Activated CD4-positive, alpha-beta T cell treated with anti-CD3 and anti-CD28 coated beads for 36 hours (primary cell): ENCODE measurements at places on chromosomes 12 and 14. TPM values are rescaled to one million over a fixed set of nuclear protein-coding genes. Genes with fewer than 3 reads are reported as not detected.

GRCh38 chr14:104286086-104286485 is 147.7 kb downstream of the KIF26A start:
- no peak overlapping the region for H3K27ac ChIP-seq
- no peaks in the 10 kb centered on the region for H3K27me3 ChIP-seq
- DNase-seq, result no peak
- H3K4me1 ChIP-seq, result no peaks in the 10 kb centered on the region
- no peaks in the 10 kb centered on the region for H3K36me3 ChIP-seq

DNA sequence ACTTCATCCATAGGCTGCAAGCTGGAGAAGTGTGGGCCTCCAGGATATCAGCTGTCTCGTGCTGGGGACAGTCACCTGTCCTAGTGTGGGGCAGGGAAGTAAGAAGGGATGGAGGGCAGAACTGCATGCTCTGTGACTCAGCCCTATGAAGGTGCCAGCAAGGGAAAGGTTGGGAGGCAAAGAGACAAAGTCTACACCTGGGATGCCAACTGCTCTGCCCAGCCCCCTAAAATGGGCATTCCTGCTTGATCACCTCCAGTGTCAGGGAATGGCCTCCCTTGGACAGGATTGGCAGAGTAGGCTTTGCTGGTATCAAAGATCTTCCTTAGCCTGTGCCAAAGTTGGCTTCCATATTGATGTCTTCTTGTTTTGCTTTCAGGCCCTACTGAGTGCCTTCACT is 335.0 kb downstream of the BCL11B start:
- H3K27me3 ChIP-seq, result no peaks in the 10 kb centered on the region
- H3K4me3 ChIP-seq, result no peak overlapping the region

DNA sequence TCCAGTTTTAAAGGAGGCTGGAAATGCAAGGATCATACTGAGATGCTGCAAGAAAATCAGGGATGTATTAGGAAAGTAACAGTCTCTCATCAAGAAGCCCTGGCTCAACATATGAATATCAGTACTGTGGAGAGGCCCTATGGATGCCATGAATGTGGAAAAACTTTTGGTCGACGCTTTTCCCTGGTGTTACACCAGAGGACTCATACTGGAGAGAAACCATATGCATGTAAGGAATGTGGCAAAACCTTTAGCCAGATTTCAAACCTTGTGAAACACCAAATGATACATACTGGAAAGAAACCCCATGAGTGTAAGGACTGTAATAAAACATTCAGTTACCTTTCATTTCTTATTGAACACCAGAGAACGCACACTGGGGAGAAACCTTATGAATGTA is 24.5 kb downstream of the ZNF891 start:
- H3K27ac ChIP-seq, result no peak overlapping the region
- H3K4me1 ChIP-seq, result peaks cover 2% of the 10 kb centered on the region
- H3K36me3 ChIP-seq, result peaks cover 96% of the 10 kb centered on the region
- no peaks in the 10 kb centered on the region for H3K27me3 ChIP-seq
- DNase-seq, result no peak
- no peak overlapping the region for H3K4me3 ChIP-seq

- no peak overlapping the region for H3K27ac ChIP-seq
- H3K36me3 ChIP-seq, result no peaks in the 10 kb centered on the region
These were observed 101.4 kb upstream of the PPP4R3A start for GRCh38 chr14:91611528-91611927.

DNA sequence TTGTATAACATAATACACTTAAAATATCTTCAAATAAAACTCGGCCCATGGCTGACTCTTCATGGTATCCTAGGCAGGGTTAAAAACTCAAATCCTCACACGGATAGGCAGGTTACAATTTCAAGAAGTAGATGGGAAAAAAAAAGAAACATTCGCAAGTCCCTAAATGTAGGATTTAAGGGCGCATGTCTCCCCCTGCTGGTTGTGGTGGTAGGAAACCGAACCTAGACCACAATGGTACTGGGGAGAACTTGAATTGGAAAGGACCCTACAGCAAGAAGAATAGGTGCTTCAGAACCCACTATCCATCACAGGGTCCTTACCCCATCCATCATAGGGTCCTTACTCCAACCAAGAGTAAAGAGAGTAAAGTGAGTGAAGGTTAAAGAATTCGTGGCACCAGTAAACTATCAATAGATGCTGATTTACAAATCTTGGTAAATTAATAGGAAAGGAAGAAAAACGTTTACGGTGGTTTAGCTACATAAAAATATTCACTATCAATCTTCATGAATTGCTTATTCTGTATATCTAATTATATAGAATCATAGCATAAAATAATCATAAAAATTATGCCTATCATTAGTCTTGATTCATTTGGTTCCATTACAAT is 3.3 kb upstream of the CIPC start:
- H3K27ac ChIP-seq, result no peak overlapping the region
- H3K36me3 ChIP-seq, result peaks cover 5% of the 10 kb centered on the region
- DNase-seq, result peak; percentile 87
- no peak overlapping the region for H3K4me3 ChIP-seq
- peaks cover 28% of the 10 kb centered on the region for H3K4me1 ChIP-seq
- H3K27me3 ChIP-seq, result no peaks in the 10 kb centered on the region

GRCh38 chr12:95815632-95816212 is 25.2 kb upstream of the NTN4 start:
- H3K27me3 ChIP-seq, result peaks cover 19% of the 10 kb centered on the region
- H3K36me3 ChIP-seq, result no peaks in the 10 kb centered on the region
- H3K4me3 ChIP-seq, result no peak overlapping the region
- no peak overlapping the region for H3K27ac ChIP-seq
- no peak for DNase-seq

DNA sequence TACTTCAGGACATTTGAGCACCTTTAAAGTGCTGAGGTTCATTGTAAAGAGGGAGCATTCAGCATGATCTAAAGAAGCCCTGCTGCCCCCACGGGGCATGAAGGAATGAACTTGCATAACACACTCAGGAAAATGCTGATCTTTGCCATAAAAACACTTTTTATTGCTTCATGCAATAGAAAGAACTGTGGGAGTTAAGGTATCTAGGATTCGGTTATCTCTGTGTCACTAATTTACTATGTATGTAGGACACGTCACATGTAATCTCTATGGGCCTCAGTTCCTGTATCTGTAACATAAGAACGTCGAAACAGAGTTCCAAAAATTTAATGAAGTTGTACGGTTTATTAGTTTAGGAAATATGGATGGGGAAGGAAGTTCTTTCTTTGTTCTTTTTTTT is 33.0 kb downstream of the BTBD7 start:
- H3K27me3 ChIP-seq, result no peaks in the 10 kb centered on the region
- H3K27ac ChIP-seq, result no peak overlapping the region
- H3K4me3 ChIP-seq, result no peak overlapping the region
- DNase-seq, result no peak
- no peaks in the 10 kb centered on the region for H3K36me3 ChIP-seq

DNA sequence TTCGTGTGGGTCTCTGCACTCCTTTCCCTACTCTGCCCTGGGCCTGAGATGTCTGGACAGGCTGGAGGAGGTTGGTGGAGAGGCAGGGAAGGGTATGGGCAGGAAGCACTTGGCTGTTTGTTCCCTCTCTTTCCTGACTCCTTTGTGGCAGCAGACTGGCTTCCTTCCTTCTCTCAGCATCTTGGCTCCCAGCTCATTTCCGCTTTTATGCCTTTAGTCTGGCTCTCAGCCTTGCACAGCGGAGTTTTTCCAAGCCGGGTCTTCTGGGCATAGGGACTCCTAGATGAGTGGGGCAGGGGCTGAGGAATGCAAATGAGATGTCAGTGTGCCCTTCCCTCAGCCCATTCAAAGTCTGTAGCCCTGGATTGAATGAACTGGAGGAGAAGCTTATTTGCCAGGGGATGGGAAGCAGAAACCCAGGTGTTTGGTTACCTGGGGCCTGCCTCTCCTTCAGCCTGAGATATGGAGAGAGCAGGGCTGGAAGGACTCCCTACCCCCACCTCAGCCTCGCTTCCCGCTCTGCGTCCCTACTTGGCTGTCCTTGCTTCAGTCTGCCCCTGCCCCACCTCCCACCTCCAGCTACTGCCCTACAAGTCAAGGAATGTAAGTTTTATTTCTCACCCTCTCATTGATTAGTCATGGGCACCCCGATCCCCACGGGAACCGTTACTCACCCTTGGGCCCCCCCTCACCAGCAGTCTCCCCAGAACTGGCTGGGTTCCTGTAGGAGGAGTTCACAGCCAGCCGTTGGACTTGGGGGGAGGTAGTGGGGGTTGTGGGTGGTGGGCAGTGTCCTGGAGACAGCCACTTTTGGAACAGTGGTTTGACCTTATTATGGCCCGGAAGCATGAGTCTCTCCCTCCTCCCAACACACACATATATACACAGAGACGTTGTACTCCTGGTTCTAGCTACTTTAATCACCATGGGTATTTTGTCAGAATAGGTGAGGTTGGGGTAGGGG is 9.3 kb upstream of the ITGA5 start:
- no peak overlapping the region for H3K4me3 ChIP-seq
- peaks cover 3% of the 10 kb centered on the region for H3K27me3 ChIP-seq
- no peaks in the 10 kb centered on the region for H3K36me3 ChIP-seq
- DNase-seq, result peak; percentile 35
- H3K27ac ChIP-seq, result no peak overlapping the region

DNA sequence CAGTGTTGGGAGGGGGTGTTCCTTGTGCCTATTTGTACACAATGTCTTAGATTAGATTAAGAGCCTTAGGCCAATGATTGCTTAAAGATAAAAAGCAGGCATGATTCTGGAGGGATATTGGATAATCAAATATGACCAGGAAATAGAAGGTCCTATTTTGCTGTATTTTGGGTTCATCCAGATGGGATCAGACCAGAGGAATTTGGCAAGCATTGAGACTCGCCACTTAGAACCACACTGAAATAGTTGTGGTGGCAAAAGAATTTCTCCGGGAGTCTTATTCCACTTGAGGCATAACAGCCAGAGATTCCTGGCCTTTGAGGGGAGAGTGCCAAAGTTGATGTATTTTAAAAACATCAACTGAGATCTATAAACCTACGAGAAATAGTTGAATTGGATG is 327.2 kb downstream of the RAD51B start:
- H3K4me3 ChIP-seq, result no peak overlapping the region
- H3K36me3 ChIP-seq, result peaks cover 13% of the 10 kb centered on the region
- no peak for DNase-seq

- H3K4me1 ChIP-seq, result no peaks in the 10 kb centered on the region
- no peak for DNase-seq
- no peak overlapping the region for H3K27ac ChIP-seq
- no peaks in the 10 kb centered on the region for H3K36me3 ChIP-seq
- H3K4me3 ChIP-seq, result no peak overlapping the region
These were observed 37.6 kb upstream of the ARHGAP5 start for GRCh38 chr14:32039401-32040030.

GRCh38 chr12:108477881-108478259 is 37.2 kb upstream of the FICD start:
- peaks cover 18% of the 10 kb centered on the region for H3K27me3 ChIP-seq
- no peak overlapping the region for H3K4me3 ChIP-seq
- no peaks in the 10 kb centered on the region for H3K4me1 ChIP-seq
- H3K36me3 ChIP-seq, result no peaks in the 10 kb centered on the region
- H3K27ac ChIP-seq, result no peak overlapping the region
- no peak for DNase-seq

- H3K27ac ChIP-seq, result no peak overlapping the region
- H3K27me3 ChIP-seq, result peaks cover 13% of the 10 kb centered on the region
- H3K4me1 ChIP-seq, result no peaks in the 10 kb centered on the region
- no peaks in the 10 kb centered on the region for H3K36me3 ChIP-seq
These were observed 116.6 kb downstream of the CALM1 start for GRCh38 chr14:90513161-90514014.

DNA sequence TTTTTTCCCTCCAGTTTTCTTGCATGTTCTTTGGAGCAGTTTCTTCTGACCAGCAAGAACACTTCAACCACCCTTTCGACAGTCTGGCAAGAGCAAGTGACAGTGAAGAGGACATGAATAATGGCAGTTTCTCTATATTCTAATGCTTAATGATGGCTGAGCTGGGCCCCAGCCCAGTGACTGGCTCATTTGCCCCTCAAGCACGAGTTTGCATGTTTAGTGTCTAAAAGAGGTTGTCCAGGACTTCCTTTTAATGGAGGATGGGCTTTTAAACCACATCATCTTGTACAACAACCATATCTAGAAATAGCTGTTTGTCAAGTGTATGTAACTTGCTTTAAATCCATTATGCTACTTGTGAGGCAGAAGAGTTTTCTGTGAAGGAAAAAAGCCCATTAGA is 28.4 kb downstream of the RAD9B start:
- no peak overlapping the region for H3K4me3 ChIP-seq
- no peak for DNase-seq
- H3K36me3 ChIP-seq, result peaks cover 28% of the 10 kb centered on the region
- no peaks in the 10 kb centered on the region for H3K27me3 ChIP-seq
- H3K4me1 ChIP-seq, result peaks cover 24% of the 10 kb centered on the region
- H3K27ac ChIP-seq, result no peak overlapping the region

DNA sequence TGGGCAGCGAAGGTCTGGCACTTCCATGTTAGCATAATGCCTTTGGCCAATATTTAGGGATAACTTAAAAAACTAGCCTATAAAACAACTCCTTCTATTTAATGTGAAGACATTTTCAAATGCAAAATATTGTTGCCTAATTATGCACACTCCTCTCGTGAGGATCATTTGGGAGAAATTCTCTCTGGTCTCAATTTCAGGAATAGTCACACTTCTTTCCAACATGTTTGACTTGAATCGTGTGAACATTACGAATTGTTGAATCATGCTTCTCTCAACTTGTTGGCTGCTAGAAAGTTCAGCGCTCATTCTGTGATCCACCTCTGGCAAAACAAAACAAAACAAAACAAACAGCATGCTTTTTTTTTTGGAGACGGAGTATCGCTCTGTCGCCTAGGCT is 313.2 kb downstream of the SEC23A start:
- H3K4me3 ChIP-seq, result no peak overlapping the region
- DNase-seq, result no peak
- no peaks in the 10 kb centered on the region for H3K27me3 ChIP-seq
- no peak overlapping the region for H3K27ac ChIP-seq
- no peaks in the 10 kb centered on the region for H3K4me1 ChIP-seq
- H3K36me3 ChIP-seq, result no peaks in the 10 kb centered on the region

- no peak overlapping the region for H3K4me3 ChIP-seq
- peaks cover 26% of the 10 kb centered on the region for H3K27me3 ChIP-seq
- peaks cover 8% of the 10 kb centered on the region for H3K4me1 ChIP-seq
These were observed 1.9 kb downstream of the SRGAP1 start for GRCh38 chr12:63846238-63846967.

DNA sequence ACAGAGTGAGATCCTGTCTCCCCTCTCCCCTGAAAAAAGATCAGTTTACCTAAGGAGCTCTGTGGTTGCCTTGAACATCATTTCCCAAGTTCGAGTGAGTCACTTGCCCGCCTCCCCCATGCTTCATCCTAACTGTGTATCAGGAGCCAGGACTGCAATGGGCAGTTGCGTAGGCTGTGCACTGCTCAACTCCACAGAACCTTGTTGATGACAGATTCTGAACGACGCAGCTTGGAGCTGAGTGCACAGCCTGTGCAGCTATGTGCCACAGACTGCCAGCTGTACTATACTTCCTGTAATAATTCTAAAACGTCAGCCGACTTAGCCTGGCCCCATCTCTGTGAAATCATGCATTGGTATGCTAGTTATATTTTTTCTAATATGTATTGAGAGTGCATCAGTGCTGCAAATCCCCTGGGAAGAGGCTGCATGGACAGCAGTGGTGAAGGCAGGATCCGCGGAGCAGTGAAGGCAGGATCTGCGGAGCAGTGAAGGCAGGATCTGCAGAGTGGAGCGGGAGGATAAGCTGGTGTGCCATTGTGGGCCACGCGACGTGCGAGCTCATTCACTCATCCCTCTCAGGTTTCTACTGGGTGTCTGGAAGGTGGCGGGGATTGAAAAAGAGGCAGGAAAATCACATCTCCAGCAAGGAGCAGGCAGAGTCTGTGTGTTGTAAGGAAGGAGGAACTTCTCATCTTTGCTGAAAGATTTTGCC is 80.8 kb downstream of the GALNT9 start:
- DNase-seq, result no peak
- peaks cover 3% of the 10 kb centered on the region for H3K27me3 ChIP-seq
- no peaks in the 10 kb centered on the region for H3K36me3 ChIP-seq
- H3K4me3 ChIP-seq, result no peak overlapping the region
- H3K4me1 ChIP-seq, result peaks cover 4% of the 10 kb centered on the region

Gene BRI3BP
- total RNA-seq, result 26.2 TPM

Gene KHNYN
- total RNA-seq, result 50.6 TPM

Gene SLIRP
- total RNA-seq, result 156 TPM
